ENCODE measurements at places on chromosomes 7 and 10.

DNA sequence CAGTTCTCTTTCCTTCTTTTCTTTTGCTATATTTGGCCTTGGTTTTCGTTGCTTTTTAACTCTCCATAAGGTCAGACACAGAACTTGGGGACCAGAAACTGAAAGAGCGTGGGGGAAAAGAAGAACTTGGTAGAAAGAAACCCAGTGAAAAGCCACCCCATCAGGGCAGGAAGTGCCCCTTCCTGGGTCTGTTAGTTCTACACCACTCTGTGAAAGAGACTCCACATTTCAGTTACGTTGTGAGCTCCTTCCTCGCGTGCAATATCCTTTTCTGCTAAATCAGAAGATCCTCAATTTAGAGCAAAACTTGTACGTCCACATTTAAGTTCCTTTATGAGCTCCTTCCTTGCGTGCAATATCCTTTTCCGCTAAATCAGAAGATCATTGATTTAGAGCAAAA, 220.6 kb upstream of the FOXK1 start:
- no peak for DNase-seq

GRCh38 chr10:78288663-78289062, 255.0 kb downstream of the RPS24 start:
- DNase-seq, result no peak

GRCh38 chr7:45589061-45589460, 14.9 kb downstream of the ADCY1 start:
- DNase-seq, result no peak

GRCh38 chr10:86123715-86124114, 242.9 kb downstream of the GRID1 start:
- DNase-seq, result no peak

GRCh38 chr10:673492-673891, 16.0 kb downstream of the DIP2C start:
- no peak for DNase-seq

- DNase-seq, result no peak
Observed at GRCh38 chr10:16728266-16728665, 89.0 kb downstream of the RSU1 start.
